ENCODE measurements at places on chromosomes 4 and X.

DNA sequence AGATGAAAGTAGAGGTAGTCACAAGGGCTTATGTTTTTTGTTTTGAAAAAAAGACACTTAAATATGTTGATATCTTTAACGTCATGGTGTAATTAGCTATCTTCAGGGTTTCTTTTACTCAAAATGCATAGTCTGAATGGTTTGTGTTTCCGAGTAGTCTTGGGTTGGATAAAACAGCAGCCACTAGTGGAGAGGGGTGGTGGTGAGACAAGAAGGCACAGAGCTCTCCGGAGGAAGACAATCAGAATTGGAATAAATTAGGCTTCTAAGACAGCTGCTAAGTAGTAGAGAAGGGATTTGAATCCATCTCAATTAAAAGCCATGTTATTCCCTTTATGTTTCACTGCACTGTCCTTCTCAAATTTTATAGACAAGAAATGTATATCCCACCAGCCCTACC is 240.4 kb upstream of the VEGFC start:
- DNase-seq: no peak

GRCh38 chr4:19739101-19739651 is 512.5 kb upstream of the SLIT2 start:
- DNase-seq: no peak

DNA sequence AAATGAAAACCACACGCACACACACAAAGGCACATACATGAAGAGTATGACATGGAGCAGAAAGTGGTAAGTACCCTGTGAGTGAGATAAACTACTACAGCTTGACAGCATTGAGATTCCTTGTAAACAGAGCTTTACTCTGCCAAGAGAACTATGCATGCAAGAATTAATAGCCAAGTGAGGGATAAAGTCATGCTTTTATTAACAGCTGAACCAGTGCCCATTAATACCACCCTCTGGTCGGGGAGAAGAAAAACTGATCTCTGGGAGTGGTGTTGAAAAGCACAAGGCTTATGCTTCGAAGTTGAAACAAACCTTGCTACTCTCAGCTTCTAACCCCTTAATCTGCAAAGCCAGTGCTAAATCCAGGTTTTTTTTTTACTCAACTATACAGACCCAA is 95.9 kb upstream of the C1QTNF7 start:
- DNase-seq: no peak

DNA sequence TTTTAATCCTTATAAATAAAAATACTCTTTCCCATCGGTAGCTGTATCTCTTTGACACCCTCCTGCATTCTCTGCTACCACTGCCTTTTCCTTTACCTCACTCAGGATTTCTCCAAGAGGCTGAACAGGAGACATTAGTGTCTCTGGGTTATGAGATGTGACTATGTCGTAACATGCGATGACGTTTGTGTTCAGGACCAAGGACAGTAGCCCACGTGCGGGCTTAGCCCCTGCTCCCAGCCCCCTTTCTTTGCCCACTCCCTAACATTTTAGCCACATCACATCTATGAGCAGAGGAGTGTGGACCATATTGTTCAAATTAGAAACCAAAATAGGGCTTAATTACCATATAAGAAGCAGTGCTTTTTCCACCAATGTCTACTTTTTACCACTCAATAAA is 369.3 kb downstream of the FBXW7 start:
- DNase-seq: no peak

DNA sequence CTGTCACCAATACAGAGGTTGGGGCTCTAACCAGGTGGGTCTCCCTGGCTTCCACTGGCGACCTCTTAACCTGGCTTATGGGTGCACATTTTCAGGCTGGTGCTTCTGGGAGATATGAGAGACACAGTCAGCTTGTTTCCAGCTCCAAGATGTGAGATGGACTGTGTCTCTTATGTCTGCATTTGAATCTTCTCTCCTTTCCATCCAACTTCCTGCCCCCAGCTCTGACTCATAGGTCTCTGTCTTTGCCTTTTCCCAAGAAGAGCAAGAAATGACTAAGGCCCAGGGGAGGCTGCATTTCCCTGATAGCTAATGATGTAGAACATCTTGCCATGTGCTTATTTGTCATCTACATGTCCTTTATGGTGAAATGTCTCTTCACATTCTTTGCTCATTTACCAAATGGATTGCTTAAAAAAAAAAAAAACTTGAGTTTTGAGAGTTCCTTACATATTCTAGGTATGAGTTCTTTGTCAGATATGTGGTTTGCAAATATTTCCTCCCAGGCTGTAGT is 3.2 kb upstream of the UXT start:
- no peak for DNase-seq

DNA sequence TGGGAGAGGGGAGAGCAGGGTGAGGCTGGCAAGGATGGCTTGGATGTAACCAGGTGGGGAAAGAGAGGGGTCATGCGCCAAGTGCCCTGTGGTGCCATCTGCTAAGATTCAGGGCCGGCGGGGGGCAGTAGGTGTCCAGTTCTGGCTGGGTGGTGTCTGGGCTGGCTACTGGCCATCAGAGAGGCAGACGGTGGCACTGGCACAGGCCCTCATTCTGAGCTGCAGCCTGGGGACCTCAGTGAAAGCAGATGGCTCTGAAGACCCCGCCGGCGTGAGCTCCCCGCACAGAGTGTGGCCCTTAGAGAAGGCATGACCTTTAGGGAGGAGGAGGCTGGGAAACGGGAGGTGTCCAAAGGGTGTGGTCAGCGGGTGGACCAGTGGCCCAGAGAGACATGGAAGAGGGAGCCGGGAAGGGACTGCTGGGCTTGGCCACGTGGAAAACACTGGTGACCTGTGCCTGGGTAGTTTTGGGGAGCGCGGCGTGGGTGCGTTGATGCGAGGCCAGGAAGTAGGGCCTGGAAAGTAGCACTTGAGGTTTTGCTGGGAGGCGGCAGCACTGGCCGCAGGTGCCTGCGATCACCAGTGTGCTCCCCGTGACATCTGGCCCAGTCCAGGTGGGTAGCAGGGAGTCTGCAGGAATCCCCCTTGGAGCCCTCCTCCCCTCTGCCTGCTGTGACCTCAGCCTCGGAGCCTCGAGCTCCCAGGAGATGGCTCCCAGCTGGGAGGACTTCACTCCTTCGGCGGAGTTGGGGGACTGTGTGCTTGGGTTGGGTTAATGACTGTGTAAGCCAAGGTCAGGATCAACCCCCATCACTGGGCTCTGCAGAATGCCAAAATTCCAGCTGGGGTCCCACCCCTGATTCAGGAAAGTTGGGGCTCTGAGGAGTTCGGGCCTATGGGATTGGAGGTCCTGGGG is 9.3 kb upstream of the SH3TC1 start:
- no peak for DNase-seq

GRCh38 chr4:129138810-129139496 is 43.0 kb downstream of the C4orf33 start:
- no peak for DNase-seq

GRCh38 chrX:118049713-118050112 is 66.9 kb downstream of the KLHL13 start:
- no peak for DNase-seq

- no peak for DNase-seq
Measured at GRCh38 chr4:183255487-183255886, 64.6 kb downstream of the CLDN22 start.

DNA sequence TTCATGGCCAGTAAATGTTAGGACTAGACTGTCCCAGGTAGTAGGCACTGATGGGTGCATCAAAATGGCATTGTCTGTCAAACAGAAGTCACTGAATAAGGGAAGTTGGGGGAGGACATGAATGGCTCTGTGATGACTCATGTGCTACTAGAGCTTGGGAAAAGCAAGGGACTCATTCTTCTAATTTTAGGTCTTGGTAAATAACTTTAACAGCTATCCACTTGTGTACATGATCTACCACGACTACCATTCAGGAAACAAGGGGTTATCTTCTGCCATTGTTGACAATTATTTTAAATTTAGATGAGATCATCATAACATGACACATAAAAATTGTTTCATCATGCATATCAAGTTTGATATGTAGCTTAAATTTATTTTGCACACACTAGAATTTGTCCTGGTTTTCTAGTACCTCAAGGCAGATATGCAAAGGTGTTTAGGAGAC is 6.3 kb downstream of the AREG start:
- DNase-seq: no peak

DNA sequence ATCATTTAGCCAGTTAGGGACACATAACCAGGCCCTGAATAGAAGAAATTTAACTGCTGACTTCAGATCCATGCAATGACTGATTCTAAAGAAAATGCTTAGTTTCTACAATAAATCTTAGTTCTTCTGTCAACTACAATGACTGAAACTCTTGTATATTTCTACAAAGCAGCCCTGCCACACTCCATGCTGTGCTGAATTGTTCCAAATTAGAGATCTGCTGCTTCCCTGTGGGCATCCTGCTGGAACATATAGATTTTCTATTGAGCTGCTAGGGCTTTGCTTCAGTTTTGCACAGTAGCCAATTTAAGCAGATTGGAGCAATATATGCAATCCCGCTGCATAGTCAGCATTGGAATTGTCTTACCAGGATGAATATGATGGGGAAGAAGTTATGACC is 312.8 kb upstream of the SMIM31 start:
- no peak for DNase-seq

DNA sequence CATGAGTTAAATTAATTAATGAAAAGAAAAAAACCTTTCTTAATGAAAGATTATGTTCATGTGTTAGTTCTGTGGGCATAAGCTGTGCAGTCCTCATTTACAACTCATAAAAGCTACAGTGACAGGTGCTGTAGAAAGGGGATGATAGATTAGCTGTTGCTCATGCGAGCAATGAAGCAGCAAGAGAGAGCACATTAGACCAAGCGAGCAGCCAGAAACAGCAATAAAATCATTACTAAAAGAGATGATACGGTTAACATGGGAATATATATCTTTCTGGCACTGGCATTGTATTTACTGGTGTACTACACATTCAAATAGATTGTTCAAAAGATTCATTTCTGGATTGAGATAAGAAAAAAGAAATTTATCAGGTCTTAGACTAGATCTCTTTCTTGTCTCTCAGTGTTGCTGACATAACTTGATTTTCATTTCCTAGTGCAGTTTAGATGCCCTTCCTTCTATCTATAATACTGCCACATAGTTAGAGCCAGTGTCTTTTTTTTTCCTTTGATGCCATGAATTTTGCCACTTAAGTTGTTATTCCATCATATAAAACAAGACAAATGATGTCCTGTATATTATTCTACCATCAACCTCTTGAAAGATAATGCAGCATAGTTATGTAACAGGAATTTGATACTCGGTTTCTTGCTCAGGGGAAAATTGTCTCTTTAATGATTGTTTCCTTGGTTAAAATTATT is 164.6 kb downstream of the BANK1 start:
- no peak for DNase-seq

GRCh38 chrX:1386338-1387127 is 5.4 kb downstream of the SLC25A6 start:
- DNase-seq: no peak

GRCh38 chr4:3729188-3729881 is 36.9 kb upstream of the ADRA2C start:
- DNase-seq: no peak

- no peak for DNase-seq
Measured at GRCh38 chr4:94491322-94491721, 39.6 kb downstream of the PDLIM5 start.

DNA sequence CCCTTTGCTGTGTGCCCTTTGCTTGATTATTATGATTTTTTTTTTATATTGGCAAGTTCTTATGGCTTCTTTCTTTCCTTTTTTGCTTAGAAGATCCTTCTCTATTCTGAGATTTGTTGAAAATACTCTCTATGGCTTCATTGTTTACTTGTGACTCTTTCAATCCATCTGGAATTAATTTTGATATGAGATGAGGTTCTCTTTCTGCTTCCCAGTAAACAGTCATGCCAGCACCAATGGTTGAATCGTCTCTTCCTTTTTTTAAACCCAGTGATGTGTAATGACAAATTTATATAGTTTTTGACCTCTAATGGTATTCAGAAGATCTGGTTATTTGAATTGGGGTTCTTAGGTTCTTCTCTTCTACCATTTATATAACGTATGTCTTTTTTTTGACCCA is 121.8 kb downstream of the ARHGAP10 start:
- no peak for DNase-seq

GRCh38 chr4:68906780-68907137 is 44.8 kb downstream of the UGT2A3 start:
- no peak for DNase-seq

DNA sequence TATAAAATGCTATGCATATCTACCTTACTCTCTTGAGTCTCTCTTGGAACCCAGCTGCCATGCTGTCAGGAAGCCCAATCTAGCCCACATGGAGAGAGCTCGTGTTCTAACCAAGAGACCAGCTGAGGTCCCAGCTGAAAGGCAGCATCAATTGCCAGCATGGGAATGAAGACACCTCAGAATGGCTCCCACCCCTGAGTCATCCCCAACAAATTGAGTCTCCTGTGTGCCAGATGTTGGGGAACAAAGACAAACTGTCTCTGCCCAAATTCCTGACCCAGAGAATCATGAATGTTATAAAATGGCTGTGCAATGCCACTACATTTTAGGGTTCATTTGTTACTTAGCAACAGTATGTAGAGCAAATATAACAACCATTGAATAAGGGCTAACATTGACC is 105.2 kb upstream of the STX18 start:
- no peak for DNase-seq

DNA sequence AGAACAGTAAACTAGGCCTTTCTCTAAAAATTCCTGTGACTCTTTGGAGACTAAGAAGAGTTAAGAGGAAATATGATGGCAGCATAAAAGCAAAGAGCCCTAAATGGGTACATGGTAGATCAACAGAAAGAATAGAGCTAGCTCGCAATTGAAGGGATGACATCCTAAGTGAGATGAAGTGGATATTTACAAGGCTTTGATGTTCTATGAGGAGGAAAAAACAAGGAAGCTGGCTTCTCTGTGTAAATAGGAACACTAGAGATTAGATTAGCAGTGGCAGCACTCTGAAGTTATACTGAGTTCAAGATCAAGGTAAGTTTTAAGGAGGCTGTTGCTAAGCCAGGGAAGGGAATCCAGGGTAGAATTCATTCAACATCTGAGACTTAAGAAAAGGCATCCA is 73.1 kb upstream of the MBNL3 start:
- no peak for DNase-seq

DNA sequence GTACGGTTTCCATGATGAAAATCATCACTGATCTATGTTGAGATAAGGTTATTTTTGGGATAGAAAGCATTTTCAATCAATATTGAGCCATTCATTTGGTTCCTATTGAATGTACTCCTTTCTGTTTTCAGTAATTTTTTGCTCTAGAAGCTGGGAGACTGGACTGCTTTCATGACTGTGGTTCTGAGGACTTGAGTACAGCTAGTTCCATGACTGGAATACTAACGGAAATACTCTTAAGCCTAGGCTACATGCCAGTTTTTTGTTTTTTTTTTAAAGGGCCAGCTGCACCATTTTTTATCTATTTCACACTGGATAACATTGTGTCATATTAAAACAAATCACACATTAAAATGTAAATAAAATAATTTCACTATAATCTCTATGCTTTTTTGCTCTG is 16.7 kb downstream of the PRR32 start:
- no peak for DNase-seq

DNA sequence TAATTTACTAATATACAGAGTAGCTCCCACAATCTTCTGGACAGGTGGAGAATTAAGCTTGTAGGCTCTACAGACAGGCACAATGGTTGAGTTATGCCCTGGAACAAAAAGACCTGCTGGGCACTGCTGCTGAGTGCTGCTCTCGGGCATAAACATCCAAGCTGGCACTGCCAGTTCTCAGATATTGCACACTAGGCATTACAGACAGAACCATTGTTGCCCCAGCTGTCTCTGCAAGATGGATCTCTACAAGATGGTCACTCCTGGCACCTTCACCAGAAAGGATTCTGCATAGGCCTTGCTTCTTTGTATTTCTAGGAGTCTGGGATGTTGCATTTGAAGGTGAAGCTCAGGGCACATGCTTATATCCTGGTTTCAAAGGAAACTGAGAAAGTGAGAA is 527.1 kb downstream of the STIM2 start:
- DNase-seq: no peak

GRCh38 chr4:1451106-1451751 is 45.0 kb upstream of the NKX1-1 start:
- DNase-seq: no peak
